Fibroblast of skin of abdomen (primary cell): ENCODE measurements at places on chromosomes 5 and 9.
A peak's percentile ranks its signal among the peaks of the same experiment; 100 is the strongest.

GRCh38 chr9:129414993-129415941 lies 205.6 kb downstream of the C9orf50 start:
- peak; percentile 36 for DNase-seq

DNA sequence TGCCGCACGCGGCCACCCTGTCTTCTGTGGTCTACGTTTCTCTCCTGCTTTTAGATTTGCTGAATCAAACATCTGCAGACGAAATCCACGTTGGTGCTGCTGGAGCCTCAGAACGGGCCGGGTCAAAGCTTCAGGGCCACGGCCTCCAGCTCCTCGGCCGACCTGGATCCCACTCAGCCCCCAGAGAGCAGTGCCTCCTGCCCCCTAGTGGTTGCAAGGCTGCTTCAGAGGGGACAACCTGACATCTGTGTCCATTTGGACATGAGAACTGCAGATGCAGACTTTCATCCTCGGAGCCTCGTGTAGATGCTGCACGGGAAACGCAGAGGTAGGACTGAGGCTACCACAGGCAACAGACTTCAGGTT lies 23.0 kb upstream of the SLC6A3 start:
- DNase-seq = no peak

GRCh38 chr9:38467404-38467803 lies 43.1 kb upstream of the IGFBPL1 start:
- no peak for DNase-seq

DNA sequence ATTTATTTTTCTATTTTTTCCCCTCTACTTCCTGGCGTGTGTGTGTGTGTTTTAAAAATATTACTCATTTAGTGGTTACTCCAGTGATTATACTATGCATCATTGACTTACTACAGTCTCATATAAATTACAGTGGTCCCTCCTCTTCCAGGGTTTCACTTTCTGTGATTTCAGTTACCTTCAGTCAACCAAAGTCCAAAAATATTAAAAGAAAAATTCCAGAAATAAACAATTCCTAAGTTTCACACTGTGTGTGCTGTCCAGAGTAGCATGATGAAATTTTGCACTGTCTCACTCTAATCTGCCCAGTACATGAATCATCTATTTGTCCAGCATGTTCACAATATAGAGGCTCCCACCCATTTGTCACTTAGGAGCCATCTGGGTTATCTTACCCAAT lies 47.4 kb upstream of the CCDC112 start:
- peak; percentile 47 for DNase-seq

GRCh38 chr5:151094852-151095245 lies 14.0 kb upstream of the TNIP1 start:
- DNase-seq = peak; percentile 21

GRCh38 chr5:2335125-2335732 lies 416.2 kb downstream of the IRX2 start:
- no peak for DNase-seq

- peak; percentile 68 for DNase-seq
These were observed 49.2 kb upstream of the STXBP1 start for GRCh38 chr9:127562841-127563401.

GRCh38 chr5:98187945-98188344 lies 585.5 kb upstream of the RGMB start:
- no peak for DNase-seq

- DNase-seq = no peak
These were observed 390.3 kb downstream of the TAF11L14 start for GRCh38 chr5:18024542-18024941.

DNA sequence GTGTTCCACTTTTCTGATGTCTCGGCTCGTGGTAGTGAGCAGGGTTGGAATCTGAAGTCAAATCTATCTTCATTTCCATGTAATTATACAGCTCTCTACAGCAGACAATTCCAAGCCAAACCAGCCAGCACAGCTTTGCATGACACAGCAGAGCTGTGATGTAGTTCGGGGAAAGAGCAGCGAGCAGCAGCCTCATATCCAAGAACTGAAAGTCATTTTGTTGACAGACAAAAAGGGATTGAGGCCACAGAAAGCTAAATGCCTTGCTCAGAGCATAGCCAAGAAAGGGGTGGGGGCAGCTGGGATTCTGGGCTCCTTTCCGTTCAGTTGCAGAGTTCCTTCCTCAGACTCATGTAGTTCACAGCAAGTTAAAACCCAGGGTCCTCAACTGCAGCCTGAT lies 32.1 kb downstream of the LCP2 start:
- DNase-seq = peak; percentile 11

DNA sequence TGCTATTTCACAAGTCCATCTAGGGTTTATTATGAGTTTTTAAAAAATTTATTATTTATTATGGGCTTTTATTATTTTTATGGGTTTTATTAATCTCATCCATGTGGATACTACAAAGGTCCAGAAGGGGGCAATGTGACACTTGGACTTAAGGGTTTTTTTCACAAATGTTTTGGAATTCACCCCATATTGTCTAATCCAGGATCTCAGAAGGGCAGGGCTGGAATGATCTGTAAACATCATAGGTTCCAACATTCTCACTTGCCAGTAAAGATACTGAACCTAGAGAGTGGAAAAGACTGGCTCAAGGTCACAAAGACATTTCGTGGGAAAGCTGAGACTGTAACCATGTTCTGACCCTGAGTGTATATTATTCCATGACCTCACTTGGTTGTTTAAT lies 35.6 kb downstream of the NIM1K start:
- DNase-seq = peak; percentile 42

DNA sequence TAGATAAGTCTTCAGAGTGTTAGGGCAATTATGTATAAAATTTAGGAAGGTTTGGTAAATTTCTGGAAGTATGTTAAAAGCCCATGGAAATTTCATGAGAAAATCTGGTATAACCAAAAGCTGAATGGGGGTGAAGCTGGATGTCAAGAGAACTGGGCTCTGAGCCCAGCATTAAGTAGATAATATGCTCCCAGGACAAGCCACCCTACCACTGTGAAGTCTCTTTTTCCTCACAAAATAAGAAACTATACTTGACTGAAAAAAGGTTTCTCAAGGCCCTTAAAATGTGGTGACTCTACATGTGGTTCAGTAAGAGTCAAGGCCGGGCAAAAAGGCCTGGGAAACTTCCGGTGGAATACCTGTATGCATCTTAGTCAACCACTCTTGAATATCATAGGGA lies 310.3 kb downstream of the EBF1 start:
- no peak for DNase-seq

- peak; percentile 59 for DNase-seq
These were observed 16.1 kb downstream of the IFNE start for GRCh38 chr9:21465859-21466518.

GRCh38 chr5:28234356-28234968 lies 1196.1 kb upstream of the CDH9 start:
- DNase-seq = peak; percentile 13

DNA sequence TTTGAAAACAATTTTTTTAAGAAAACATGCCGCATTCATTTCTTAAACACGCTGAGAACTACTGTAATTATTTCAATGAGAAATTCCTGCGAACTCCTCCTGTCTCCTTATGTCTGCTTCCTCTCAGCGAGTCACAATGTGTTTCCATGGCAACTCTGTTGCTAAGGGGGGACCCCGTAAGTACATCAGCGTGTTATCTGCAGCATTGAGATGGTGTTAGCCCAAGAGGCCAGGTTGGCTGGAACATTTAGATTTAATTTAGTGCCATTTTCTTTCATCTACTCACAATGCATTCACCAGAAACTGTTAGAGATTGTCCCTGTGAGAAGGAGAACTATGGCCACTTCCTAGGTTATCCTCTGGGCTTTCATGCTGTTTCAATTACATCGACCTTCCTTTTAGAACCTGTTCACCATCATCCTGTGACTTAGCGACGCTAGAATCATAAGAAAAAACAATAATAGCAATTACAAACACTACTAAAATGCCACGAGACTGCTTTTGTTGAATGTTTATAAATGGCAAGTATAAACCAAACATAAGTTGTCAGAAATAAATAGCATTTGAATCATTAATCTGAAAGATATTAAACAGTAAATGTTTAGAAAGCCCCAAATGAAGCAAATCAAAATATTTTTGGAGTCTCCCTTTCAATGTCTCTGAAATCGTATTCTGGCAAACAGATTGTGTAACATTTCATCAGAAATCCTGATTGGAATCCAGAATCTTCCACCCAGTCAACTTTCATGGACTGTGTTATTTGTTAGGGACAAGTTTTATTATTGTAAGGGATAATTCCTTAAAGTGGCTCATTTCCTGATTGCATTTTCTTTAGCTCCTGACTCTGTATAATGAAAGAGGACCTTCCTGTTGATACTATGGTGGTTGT lies 39.7 kb upstream of the SHC3 start:
- DNase-seq = peak; percentile 20

GRCh38 chr9:36744678-36745077 lies 172.0 kb downstream of the MELK start:
- DNase-seq = no peak

- DNase-seq = no peak
These were observed 215.7 kb downstream of the SEMA6A start for GRCh38 chr5:116358911-116359418.

DNA sequence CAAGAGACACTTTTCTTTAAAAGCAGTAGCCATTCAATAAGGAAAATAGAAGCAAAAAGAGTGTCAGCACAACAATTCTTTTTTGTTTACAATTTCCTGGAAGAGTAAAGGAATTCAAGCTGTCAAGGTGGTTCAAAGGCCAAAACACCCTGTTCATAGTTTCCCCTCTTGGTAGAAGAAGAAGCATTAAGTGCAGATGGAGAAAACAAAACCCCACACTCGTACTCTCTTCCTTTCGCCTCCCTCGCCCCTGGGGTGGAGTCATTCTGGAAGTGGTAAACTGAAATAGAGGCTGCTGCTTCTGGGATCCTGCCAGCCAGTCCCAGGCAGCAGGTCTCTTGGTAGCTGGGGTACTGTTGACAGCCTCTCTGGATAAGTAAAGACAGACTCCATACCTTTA lies 105.0 kb downstream of the ANKRD55 start:
- DNase-seq = no peak
